Stimulated activated CD8-positive, alpha-beta memory T cell treated with anti-CD3 and anti-CD28 coated beads, Interleukin-2, amount 100 ng/mL, for 1 hour (primary cell): ENCODE measurements at places on chromosomes 3 and 15.

DNA sequence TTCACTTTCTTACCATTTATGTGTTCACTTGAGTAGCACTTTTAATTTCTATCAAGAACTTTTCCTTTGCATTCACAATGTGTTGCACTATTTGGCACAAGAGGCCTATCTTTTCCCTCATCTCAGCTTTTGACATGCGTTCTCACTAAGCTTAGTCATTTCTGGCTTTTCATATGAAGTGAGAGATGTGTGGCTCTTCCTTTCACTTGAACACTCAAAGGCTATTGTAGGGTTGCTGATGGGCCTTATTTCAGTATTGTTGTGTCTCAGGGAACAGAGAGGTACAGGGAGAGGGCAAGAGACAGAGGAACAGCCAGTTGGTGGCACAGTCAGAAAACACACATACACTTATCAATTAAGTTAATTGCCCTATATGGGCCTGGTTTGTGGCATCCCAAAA is 127.4 kb upstream of the MLF1 start:
- no peak for DNase-seq

GRCh38 chr3:82390868-82391267 is 629.4 kb upstream of the GBE1 start:
- no peak for DNase-seq

DNA sequence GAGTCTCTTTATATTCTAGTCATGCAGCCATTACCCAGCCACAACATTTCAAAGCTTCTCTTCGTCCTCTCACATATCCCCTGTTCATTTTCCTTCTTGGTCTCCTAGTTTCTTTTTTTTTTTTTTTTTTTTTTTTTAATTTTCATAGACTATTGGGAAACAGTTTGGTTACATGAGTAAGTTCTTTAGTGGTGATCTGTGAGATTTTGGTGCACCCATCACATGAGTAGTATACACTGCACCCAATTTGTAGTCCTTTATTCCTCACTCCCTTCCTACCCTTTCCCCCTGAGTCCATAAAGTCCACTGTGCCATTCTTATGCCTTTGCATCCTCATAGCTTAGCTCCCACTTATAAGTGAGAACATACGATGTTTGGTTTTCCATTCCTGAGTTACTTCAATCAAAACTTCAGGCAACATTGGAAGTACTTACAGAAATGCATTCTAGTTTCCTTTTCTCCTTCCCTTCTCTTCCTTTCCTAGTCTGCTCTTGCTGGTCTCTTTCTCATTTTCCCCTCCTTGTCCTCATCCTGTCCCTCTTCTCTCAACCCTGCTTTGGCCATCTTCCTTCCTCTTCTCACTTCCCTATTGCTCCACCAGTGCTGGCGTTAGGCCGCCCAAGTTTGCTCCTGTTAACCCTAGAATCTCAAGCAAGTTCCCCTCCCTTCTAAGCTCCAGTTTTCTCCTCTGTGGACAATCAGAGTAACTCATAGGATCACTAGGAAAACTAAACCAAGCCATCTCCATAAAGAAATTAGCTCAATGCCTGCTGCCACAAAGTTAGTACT is 4.8 kb downstream of the ATP8B4 start:
- DNase-seq = no peak

GRCh38 chr3:109152320-109152719 is 15.8 kb downstream of the C3orf85 start:
- no peak for DNase-seq

DNA sequence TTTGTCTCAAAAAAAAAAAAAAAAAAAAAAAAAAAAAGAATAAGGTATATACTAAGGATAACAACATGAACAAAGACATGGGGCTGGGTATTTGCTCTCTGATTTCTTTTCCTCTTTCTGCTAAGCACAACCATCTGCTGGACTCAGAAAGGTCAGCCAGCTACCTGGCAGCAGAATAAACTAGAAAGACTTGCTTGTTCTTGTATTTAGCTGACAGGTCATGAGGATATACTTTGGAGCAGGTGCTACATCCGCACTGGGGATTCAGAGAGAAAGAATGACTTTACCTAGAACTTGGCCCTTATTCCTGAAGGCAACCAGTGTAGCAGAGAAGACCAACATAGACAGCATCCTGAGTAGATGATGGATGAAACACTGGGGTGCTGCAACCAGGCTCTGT is 550.5 kb downstream of the NTRK3 start:
- no peak for DNase-seq

DNA sequence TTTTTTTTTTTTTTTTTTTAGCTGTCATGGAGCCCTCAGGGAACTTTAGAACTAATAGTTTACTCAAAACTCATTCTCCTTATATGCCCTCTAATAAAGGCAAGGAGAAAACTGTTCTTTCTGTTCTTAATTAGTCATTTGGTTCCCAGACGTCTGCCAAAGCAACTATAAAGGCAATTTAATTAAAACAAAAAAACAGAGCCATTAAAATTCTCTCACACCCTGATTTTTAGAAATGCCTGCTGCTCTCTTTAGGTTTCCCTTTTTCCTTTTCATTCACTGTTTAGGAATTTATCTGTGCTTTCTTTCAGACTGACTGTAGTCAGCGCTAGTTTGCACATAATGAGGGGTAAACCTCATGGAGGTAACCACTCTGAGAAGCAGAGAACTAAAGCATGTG is 463.6 kb upstream of the THRB start:
- no peak for DNase-seq

DNA sequence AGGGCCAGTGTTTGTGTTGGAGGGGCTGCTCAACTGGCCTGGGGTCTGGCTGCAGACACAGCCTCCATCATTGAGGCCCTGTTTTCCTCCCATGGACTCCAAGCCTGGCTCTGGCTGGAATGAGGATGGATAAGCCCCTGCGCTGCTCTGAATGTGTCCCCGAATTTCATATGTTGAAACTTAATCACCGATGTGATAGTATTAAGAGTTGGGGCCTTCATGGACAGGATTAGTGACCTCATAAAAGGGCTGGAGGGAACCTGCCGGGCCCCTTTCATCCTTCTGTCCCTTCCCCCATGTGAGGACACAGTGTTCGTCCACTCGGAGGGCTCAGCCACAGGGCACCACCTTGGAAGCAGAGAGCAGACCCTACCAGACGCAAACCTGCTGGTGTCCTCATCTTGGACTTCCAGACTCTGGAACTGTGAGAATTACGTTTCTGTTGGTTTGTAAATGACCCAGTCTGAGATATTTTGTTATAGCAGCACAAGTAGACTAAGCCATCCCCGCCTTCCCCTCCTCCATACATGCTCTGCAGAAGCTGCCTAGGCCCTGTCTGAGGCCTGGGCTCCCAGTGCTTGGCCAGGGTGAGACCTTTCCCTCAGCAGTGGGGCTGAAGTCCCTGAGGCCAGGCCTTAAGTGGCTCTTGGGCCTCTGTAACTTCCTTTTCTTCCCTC is 3.8 kb upstream of the LCTL start:
- DNase-seq = no peak

GRCh38 chr3:69747511-69748258 is 8.4 kb downstream of the MITF start:
- no peak for DNase-seq

DNA sequence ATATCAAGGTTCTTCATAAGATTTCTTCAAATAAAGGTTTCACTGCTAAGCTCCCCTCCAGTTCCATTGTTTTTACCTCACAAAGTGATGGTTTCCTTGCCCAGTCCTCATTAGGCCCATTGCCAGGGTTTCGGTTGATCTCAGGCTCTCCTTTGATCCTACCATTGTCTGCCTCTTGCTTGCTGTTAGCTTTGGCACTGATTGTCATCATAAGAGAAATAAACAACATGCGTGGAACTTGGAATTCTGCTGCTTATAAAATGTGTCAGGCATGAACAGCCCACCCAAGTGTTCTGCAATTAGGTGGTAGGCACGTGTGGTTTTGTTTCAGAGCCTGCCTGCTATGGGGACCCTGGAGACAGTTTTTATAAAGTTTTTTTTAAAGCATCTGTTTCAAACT is 107.6 kb upstream of the BFSP2 start:
- DNase-seq = no peak

- DNase-seq = no peak
Measured at GRCh38 chr3:108124337-108125152, 33.7 kb upstream of the CD47 start.

DNA sequence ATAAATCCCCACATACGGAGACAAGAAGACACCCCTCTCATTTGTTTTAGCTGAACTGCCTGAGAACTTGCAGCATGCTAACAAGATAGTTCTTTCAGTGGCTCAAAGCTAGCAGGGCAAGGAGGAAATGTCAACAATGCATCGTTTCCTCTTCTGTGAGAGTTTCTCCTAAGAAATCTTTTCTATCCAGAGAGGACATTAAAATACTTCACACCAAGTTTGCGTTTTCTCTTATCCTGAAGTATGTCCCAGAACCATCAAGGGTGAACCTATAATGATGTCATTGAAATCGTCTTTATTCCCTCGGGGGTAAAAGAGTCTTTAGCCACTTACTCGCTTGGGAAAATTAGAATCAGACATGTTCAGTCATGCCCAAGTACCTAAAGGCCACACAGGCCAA is 541.7 kb upstream of the MDFIC2 start:
- DNase-seq = no peak

- no peak for DNase-seq
Measured at GRCh38 chr3:76038949-76039348, 253.6 kb upstream of the ZNF717 start.

DNA sequence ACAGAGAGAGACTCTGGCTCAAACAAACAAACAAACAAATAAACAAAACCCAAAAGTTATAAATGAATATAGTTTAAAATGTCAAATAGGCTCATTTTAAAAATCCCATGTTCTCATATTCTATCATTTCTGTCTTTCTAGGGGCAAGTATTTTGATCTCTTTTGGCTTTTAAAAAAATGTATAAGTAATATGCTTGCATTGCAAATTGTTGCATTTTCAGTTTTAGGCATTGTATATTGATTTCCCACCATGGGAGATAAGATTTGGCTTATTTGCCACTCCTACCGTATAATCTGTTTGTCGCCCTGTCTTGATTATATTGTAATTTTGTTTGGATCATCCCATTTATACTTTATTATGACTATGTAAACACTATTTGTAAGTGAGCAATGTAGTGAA is 70.6 kb downstream of the PIAS1 start:
- no peak for DNase-seq

GRCh38 chr3:56876916-56877315 is 75.2 kb upstream of the ARHGEF3 start:
- no peak for DNase-seq

- no peak for DNase-seq
Measured at GRCh38 chr15:45587863-45588170, 638 bp downstream of the BLOC1S6 start.

DNA sequence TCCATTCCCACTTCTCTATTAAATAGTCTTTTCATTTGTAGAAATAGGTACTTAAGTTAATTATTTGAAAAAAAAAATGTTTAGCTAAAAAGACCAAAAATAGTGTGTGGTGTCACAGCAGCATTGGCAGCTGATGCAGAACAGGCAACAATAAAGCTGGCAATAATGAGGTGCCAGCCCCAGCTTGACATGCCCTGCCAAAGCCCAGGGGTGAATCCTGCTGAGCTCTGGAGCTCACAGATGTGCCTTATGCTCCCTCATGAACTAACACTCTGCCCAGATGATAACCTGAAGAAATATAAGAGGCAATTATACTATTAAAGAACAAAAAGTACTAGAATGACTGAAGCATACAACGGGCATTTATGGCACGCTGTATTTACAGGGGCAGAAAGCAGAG is 63.8 kb downstream of the IGSF11 start:
- no peak for DNase-seq

- no peak for DNase-seq
Measured at GRCh38 chr3:181696626-181697230, 15.0 kb upstream of the SOX2 start.

DNA sequence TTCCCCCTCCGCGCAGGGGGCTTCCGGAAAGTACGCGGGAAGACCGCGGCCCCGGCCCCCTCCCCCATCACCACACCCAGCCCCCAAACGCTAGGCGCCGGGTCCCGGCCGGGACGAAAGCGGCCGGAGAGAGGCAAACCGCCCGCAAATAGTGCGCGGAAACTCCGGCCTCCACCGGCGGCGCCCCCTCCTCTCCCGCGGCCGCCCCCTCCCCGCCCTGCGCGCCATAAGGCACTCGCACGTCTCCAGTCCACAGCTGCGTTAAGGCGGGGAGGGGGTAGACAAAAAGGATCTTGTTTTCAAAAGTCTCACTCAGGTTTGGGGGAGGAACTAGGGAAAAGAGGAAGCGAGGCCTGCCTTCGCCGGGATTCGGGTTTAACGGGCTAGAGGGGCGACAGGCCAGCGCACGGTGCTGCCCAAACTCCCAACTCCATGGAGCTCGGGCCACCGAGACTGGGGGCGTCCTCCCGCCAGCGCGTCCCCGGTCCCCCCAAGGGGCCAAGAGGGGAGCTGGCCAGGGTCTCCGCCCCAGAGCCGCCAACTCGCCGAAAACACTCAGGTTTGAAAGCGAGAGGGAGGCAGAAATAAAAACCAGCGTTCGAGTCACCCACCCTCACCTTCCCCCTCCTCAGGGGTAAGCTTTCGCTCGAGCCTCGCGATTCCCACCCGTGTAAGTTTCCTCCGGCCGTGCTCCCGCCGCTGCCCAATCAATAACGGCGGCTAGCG is 1.8 kb downstream of the ANP32A start:
- DNase-seq = no peak

DNA sequence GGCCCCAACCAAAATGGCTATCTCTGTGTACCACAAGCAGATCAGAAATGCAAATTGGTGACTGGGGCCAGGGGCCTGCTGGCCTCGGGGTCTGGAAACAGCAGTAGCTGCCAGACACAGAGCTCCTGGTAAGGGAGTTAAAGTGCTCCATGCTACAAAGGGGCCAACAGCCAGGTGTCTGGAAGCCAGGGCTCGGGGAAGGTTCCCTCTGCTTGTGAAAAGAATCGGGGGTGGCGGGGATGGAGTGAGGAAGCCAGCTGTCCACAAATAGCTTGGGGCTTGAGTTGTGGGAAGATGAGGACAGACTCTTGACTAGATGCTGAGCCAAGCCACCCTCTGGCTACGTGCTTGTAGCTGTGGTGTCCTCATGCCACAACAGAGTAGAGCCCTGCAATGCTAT is 39.3 kb downstream of the CHRD start:
- no peak for DNase-seq

- no peak for DNase-seq
Measured at GRCh38 chr3:48990636-48991469, 812 bp downstream of the P4HTM start.

GRCh38 chr3:35965908-35966307 is 326.6 kb downstream of the ARPP21 start:
- no peak for DNase-seq

DNA sequence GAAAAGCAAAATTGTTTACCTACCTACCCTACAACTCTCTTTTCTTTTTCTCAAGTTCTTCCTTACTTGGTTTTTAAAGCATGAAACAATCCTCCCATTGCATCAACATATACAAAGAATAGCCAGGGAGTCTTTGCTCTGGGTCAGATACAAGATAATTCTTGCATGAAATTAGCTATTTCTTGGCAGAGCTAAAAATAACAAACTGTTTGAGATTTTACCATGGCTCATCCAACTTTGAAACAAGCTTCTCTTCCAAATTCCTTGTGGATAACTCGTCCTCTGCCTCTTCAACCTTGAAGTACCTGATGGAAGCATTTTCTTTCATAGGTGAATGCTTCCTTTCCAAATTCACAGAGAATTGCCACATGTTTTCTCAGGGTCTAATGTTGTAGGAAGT is 9.2 kb upstream of the CBLB start:
- DNase-seq = no peak

- DNase-seq = no peak
Measured at GRCh38 chr3:141680620-141681389, 57.3 kb upstream of the RNF7 start.
